Lung microvascular endothelial cell (primary cell): ENCODE measurements at places on chromosomes 7 and 10. TPM values are rescaled to one million over a fixed set of nuclear protein-coding genes. Genes with fewer than 3 reads are reported as not detected.

NEUROG3 gene
- total RNA-seq: not detected in 2 replicates

OR2A1 gene
- total RNA-seq: not detected in 2 replicates

PIK3AP1 gene
- under 0.01 TPM in 1 of 2 replicates, not detected in the other for total RNA-seq

AKR1D1 gene
- not detected in 2 replicates for total RNA-seq

APBB1IP gene
- under 0.01 TPM in 1 of 2 replicates, not detected in the other for total RNA-seq

OGDH gene
- 28.1 and 39.9 TPM in 2 replicates for total RNA-seq

PRSS1 gene
- not detected in 2 replicates for total RNA-seq

FBH1 gene
- 62.5 and 92.5 TPM in 2 replicates for total RNA-seq

LRRC4 gene
- total RNA-seq: 0.20 and 0.65 TPM in 2 replicates

NEBL gene
- total RNA-seq: 1.7 and 4.4 TPM in 2 replicates

TAC1 gene
- total RNA-seq: not detected in 2 replicates

PROSER2 gene
- 5.0 and 7.3 TPM in 2 replicates for total RNA-seq

IFIT2 gene
- 3.1 and 8.1 TPM in 2 replicates for total RNA-seq

MNX1 gene
- total RNA-seq: not detected in 2 replicates

LIPK gene
- not detected in 2 replicates for total RNA-seq

OPN4 gene
- not detected in 2 replicates for total RNA-seq

UCMA gene
- not detected in 2 replicates for total RNA-seq

PBLD gene
- total RNA-seq: 3.2 and 3.5 TPM in 2 replicates

HPS1 gene
- total RNA-seq: 17.9 and 18.1 TPM in 2 replicates

HECTD2 gene
- 3.1 and 6.0 TPM in 2 replicates for total RNA-seq

UROS gene
- 48.4 and 56.2 TPM in 2 replicates for total RNA-seq

SGCE gene
- total RNA-seq: 46.2 and 77.8 TPM in 2 replicates

C10orf53 gene
- not detected in 2 replicates for total RNA-seq

CALHM3 gene
- not detected in 2 replicates for total RNA-seq

ENTPD1 gene
- 2.6 and 10.2 TPM in 2 replicates for total RNA-seq

LOXL4 gene
- total RNA-seq: under 0.01 and 0.87 TPM in 2 replicates

GHRHR gene
- total RNA-seq: not detected in 2 replicates

FAM180A gene
- not detected in 2 replicates for total RNA-seq

BET1 gene
- total RNA-seq: 26.2 and 28.4 TPM in 2 replicates
